ENCODE measurements at places on chromosomes 2 and 18.
A peak's percentile ranks its signal among the peaks of the same experiment; 100 is the strongest.

DNA sequence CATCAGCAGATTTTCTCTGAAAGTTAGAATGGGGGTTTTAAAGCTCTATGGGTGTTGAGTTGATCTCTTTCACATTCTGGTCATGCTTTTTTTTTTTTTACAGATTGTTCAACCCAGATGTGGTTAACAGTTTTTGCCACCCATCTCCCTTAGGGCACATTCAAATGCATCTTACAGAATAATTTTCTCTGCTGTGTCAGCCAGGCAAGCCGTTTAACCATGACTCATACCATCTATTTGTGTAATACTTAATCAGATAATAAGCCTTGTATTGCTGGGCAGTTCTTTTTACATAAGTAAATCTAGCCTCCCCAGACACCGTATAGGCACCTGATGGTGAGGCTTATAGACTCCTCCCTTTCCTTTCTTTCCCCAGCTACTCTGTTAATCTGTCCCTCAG is 62.0 kb downstream of the TGIF1 start:
- DNase-seq, result peak; percentile 4

GRCh38 chr2:229344151-229344551 is 73.1 kb upstream of the PID1 start:
- DNase-seq, result no peak

- DNase-seq, result no peak
These were observed 25.9 kb downstream of the CNTNAP5 start for GRCh38 chr2:124050833-124051497.

DNA sequence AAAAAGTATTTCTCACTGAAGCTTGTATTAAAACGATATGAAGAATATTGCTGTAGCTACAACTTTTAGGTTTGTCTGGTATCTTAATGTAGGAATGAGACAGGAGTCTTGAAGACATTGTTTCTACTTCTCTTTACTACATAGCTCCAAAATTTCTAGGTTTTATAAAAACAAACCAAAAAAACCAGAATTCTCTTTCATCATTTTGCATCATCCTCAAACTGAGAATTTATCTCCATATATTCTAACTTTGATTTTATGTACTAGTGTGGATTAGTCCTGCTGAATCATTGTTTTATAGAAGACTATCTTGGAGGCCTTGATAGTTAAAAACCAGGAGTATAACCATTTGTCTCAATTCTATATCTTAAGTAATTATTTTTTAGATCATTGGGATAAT is 100.2 kb downstream of the ICA1L start:
- DNase-seq, result no peak

DNA sequence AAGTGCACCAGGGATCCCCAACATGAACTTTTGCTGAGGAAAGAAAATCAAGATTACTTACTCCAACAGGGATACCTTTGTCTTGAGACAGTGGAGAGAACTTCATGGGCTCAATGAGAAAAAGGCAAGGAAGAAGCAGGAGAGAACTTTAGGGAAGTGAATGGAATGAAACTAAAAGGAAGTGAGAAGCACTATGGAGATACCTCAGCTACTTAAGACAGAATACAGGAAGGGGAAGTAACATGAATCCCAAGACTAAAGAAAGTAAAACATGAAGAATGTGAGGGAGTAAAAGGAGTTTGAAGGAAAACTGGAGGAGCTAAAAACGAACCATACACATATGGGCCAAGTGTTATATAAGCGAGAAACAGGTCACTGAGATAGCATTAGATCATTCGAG is 32.4 kb upstream of the ACTR3 start:
- DNase-seq, result no peak

All from T47D (cell line).